SK-N-MC (cell line): ENCODE measurements at places on chromosomes 1 and 21.

GRCh38 chr1:3292868-3293562 is 161.4 kb upstream of the ARHGEF16 start:
- no peak for DNase-seq

DNA sequence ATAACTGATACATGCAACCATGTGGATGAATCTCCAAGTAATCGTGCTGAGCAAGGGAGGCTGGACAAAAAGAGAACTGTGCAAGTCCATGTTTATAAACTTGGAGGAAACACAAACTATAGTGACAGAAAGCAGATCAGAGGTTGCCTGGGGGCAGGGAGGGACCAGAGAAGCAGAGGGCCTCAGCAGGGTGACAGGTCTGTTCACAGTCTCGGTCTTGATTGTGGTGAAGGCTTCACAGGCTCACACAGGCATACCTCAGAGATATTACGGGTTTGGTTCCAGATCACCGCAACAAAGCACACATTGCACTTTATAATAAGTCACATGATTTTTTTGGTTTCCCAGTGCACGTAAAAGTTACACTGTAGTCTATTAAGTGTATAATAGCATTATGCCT is 28.5 kb downstream of the ACOT7 start:
- DNase-seq: no peak

GRCh38 chr1:101276818-101277217 is 40.0 kb downstream of the S1PR1 start:
- DNase-seq: no peak

GRCh38 chr1:119771016-119771415 is 2.3 kb upstream of the HMGCS2 start:
- no peak for DNase-seq

GRCh38 chr1:85048296-85049064 is at the start of gene MCOLN3:
Gene MCOLN3, minus strand, starts transcription at chr1:85048500. Its CDS starts 3,140 bp downstream, at chr1:85045360.
- DNase-seq: no peak

- DNase-seq: no peak
These were observed 22.4 kb downstream of the CASZ1 start for GRCh38 chr1:10773851-10774614.

DNA sequence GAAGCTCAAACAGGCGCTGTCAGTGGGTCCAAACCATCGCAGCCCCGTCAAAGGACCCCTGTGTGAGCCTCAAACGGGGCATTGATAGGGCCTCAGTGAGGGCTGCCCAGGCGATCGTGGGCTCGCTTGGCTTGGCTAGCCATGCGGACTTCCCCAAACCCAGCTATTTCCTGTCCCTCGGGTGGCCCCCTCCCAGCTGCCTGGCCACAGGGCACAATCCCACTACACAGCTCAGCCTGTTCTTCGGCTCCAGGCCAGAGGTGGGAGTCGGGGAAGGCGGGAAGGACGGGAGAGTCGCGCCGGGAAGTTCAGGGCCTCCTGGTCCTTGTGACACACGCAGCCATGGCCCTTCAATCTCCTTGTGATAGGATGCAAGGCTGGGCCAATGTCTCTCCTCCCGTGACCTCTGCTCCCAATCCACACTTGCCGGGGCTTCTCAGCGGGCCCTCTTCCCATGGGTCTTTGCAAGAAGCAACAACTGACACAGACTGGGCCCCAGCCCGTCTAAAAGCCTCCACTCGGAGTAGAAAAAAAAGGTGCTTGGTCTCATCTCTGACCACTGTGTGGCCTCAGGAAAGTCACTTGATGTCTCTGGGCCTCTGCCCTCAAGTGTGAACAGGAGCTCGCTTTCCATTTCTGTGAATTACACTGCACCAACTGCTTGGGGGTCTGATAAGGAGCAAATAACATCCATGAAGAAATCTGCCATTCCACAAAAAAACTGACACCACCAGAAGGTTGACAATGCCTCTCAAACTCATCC is 7.1 kb upstream of the MATN1 start:
- no peak for DNase-seq

- DNase-seq: no peak
These were observed 147.8 kb downstream of the TNFSF18 start for GRCh38 chr1:172902861-172903381.

DNA sequence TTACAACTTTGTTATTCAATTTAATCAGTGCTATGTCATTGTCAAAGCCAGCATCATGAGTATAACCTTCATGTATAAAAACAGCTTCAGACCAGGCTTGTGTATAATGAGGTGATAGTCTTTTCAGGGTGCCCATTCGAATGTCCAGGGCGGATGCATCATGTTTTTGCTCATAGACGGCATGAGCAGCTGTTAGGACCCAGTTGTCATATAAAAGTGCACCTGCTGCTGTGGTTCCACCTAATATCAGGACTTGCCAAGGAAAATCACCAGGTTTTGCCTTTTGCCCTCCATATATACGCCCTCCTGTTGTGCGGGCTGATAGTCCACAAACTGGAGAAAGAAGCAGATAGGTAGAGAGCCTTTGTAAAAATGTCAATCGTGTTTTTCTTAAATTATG is 14.9 kb downstream of the TARDBP start:
- DNase-seq: no peak

GRCh38 chr1:7470904-7471638 is 300.0 kb upstream of the VAMP3 start:
- DNase-seq: no peak

- DNase-seq: no peak
These were observed 129.1 kb downstream of the ATP1B1 start for GRCh38 chr1:169235568-169235967.

DNA sequence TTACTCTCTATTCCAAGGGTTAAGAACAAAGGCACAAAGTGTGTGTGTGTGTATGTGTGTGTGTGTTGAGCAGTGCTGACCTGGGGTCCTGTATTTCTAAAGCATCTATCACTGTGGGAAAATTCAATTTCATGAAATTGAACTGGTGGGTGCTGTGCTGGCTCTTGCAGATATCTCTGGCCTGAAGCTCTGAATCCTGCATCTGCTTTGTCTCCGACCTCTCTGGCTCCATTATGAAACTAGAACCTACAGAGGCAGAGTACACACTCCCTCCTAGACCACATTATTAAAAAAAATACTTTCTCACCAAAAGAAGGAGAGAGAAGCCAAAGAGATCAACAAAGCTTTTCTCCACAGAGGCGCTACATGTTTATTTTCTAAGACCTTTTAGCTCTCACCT is 88.4 kb upstream of the PDE4B start:
- DNase-seq: no peak

DNA sequence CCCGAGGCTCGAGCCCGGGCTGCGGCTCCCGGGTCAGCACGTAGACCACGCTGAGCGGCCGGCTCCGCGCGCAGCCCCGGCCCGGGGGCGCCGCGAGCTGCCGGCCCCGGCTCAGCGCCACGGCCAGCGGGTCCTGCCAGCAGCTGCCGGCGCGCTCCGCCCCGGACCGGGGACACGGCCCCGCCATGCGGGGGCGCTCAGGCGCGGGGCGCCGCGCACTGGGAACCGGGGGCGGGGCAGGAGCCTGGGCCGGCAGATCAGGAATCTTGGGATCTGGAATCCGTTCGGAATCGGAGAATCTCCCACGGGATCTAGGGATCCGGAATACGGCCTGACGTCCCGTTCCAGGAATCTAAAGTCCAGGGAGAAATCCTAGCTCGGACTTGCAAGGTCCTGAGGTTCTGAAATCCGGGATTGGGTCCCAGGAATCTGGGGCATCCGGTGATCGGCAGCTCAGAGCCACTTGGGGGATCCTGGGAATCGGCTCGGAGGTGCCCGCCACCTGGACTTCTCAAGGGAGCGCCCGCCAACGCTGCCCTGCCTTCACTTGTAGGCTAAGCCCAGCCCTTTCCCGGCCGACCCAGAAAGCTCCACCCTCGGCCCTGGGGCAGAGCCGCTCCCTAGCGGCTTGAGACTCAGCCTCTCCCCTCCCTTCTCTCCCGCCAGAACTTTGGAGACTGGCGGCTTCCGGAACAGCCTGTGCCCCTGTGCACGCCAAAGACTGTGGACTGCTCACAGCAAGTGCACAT is at the start of gene MAP3K6:
MAP3K6 (minus strand) TSS at position 551 of the 749 bp plus-strand sequence; CDS start at position 187, 364 bp downstream.
- DNase-seq: no peak

GRCh38 chr1:245290836-245291235 is 136.1 kb downstream of the KIF26B start:
- no peak for DNase-seq

- no peak for DNase-seq
These were observed 6.5 kb downstream of the AK5 start for GRCh38 chr1:77288275-77288674.
